ENCODE measurements at places on chromosomes 4 and X.

- no peak for DNase-seq
Observed at GRCh38 chr4:148090503-148091476, 351.4 kb downstream of the NR3C2 start.

GRCh38 chr4:26452565-26453531 lies 37.4 kb downstream of the CCKAR start:
- DNase-seq = no peak

DNA sequence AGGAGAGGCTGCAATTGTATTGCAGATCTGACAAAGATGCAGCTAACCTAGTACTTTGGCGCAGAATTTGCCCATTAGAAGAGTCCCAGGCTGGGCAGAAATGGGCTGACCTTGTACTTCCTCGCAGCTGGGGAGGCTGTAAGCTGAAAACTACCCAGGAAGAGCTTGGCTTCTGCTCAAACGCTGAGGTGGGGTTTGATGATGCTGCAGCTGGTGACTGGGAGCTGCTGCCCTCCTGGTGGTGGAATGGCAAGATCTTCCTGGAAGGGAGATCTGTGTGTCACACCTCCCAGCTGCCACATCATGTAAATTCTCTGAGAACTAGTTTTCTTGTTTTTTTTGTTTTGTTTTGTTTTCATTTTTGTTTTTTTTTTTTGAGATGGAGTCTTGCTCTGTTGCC lies 17.4 kb downstream of the CCNG2 start:
- no peak for DNase-seq

- no peak for DNase-seq
Observed at GRCh38 chr4:136277741-136278140, 1254.6 kb downstream of the PCDH18 start.

- DNase-seq = no peak
Observed at GRCh38 chr4:2350982-2351381, 67.5 kb downstream of the ZFYVE28 start.

DNA sequence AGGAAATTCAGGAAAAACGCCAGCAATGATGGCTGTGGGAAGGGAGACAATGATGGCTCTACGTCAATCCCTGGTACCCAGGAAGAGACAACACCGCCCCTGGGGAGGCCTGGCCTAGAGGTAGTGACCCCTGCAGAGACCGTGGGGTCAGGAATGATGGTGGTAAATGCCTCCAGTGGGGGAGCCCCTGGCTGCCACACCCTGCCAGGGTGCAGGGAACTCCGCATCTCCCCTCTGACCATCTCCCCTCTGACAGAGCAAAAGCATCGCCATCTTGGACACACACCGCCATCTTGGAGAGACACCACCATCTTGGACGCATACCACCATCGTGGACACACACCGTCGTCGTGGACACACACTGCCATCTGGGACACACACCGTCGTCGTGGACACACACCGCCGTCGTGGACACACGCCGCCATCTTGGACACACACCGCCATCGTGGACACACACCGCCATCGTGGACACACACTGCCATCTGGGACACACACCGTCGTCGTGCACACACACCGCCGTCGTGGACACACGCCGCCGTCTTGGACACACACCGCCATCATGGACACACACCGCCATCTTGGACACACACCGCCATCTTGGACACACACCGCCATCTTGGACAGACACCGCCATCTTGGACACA lies 9.9 kb downstream of the ASMTL start:
- DNase-seq = no peak

- DNase-seq = peak; percentile 65
Observed at GRCh38 chr4:56937262-56937661, 29.6 kb downstream of the REST start.

Measured in fibroblast of skin of left biceps (primary cell).